ENCODE measurements at places on chromosomes 3 and 15. TPM values are rescaled to one million over a fixed set of nuclear protein-coding genes. Genes with fewer than 3 reads are reported as not detected.

The GABRR3 gene
- not detected for polyA plus RNA-seq

The UPK1B gene
- 0.05 TPM for polyA plus RNA-seq

DNA sequence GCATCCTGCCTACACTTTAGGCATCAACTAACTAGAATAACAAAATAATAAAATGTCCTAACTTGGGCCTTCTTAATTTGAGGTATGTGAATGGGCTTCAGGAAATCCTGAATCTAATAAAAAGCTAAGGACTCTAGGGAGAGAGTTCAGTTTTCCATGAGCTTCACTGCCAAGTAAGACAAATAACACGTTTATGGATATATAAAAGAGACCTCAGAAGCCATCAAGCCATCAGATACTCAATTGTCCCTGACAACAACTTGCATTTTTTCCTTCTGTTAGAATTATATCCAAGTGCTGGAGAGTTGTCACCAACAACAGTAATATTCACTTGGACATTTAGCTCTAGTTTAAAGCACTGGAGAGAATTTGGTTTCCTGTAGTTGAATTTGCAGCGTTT, 102.4 kb upstream of the IGSF10 start:
- no peak for DNase-seq

DNA sequence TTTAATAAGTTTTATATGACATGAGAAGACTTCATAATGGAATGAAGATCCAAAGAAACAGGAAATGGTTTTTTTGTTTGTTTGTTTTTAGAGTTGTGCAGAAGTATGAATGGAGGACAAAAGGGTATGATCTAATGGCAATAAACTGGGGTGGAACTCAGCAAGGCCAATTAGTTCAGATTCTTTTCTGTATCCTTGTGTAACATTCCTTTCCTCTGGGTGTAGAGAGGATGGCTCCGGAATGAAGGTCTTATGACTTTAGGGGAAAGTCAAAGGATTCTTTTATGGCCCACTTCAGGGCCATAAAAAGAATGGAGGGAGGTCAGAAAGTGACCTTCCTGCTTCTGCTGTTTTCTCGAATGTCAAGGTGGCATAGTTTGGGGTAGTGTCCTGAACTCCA, 152.6 kb downstream of the DPH6 start:
- DNase-seq: no peak
